Endothelial cell of umbilical vein (primary cell): ENCODE measurements at places on chromosomes 13 and 19. TPM values are rescaled to one million over a fixed set of nuclear protein-coding genes. Genes with fewer than 3 reads are reported as not detected.
A peak's percentile ranks its signal among the peaks of the same experiment; 100 is the strongest.

EXOC3L2 gene
- 1.7 and 1.8 TPM in 2 replicates for polyA plus RNA-seq

- DNase-seq, result no peak
These were observed 74.4 kb downstream of the TNFRSF19 start for GRCh38 chr13:23644527-23645138.

GRCh38 chr19:1266916-1267476, 2.1 kb upstream of the CIRBP start:
- DNase-seq, result peak; percentile 52

KL gene
- polyA plus RNA-seq, result 0.01 TPM in 1 of 2 replicates, not detected in the other
